ENCODE measurements at places on chromosomes 4 and X.

DNA sequence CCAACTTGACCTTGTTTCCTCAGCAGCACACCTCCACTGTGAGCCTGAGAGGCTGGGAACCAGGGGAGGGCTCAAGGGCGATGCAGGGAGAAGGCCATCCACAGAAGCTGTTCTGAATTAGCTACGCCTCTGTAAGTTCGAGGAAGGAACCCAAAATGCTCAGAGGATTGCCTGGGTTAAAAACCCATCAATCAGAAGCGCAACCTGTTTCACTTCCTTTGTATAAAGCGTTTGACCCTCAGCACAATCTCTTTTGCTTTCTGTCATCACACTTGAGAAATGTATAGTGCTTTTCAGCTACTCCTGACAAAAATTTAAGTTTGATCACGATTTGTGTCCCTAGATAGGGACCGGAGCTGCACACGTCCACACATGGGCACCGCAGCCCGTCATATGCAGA, 48.0 kb upstream of the MAP3K15 start:
- no peak for ATAC-seq

DNA sequence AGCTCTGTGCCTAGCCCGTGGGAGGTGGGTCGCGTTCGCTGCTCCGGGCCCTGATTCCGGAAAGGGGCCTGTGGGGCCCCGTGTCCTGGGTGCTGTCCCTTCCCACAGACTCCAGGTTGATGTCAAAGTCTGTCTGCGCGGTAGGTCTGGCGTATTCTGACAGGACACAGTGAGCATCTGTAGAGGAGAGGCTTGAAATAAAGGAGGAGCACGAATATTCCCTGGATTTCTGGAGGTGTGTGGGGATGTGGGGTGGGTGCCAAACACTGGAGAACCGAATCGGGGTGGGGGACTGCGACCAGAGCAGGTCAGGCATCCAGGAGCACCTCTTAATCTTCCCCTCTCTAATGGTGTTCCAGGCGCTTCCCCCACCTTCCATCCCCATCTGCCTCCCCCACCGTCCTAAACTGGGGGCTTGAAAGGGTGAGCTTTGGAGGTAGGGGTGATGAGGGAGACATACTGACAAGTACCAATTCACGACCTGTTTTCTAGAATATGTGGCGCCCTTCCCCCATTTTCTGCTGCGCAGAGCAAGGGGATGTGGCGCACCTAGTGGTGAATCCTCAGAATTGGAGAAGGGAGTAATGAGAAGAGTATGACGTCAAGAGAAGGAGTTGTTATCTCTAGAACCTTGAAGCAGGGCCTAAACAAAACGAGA, 877 bp downstream of the GPRASP1 start:
- peak; percentile 69 for ATAC-seq

DNA sequence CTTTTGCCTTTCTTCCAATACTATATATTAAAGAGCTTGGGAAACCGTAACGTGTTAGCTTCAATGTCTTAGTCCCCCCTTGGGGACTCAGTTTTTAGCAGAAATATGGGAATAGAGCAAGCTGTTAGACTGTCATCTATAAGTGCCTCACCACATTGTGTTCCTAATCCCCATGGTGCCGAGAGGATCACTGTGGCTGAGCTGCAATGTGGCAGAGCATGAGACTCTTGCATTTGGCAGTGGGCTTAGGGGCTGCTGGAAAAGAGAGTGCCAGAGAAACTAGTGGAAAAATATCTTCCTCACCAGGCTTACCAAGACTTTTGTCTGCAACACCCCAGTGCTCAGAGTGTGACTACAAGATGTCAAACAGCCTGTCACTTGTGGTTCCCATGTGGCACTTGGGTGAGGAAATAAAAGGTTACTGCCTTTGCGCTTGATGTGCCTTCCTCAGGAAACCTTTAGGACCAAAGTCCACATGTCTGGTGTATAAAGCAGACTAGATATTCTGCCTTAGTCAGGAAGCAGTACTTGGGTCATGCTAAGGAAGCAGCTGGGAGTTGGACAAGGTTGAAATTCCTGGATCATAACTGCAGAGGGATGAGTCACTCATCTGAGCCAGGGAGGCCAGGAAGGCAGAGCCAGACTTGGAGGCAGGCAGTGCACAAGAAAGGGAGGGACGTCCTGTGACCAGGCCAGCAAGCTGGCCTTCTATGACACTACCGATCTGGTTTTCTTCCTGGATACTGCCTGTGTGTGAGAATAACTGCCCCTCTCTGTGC, 9.7 kb upstream of the MAGEA4 start:
- ATAC-seq = peak; percentile 90

GRCh38 chr4:114401483-114401882, 197.1 kb upstream of the UGT8 start:
- ATAC-seq = no peak

GRCh38 chr4:155667568-155668511, 1.2 kb downstream of the GUCY1A1 start:
- ATAC-seq = peak; percentile 78

- no peak for ATAC-seq
Observed at GRCh38 chr4:57318703-57319102, 208.5 kb upstream of the IGFBP7 start.

- no peak for ATAC-seq
Observed at GRCh38 chrX:17023661-17024060, 77.2 kb downstream of the REPS2 start.

DNA sequence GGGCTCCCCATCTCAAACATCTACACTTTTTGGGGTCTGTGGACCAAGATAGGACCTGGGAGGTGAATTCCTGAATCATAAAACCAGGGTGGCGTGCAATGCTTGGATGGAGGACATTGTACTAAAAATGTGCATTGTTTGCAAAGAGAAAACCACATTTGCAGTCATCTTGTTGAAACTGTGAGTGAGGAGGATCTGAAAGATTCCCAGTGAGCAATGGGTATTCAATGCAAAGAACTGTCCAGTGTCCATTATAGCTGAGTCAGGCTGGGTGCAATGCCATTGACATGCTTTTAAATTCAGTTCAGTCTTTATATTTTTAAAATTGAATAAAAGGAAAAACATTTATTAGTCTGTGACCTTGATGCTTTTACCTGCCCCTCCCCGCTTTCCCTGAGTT, 215.7 kb downstream of the STK32B start:
- no peak for ATAC-seq

- ATAC-seq = no peak
Observed at GRCh38 chr4:5371415-5372190, 320.3 kb downstream of the STK32B start.

DNA sequence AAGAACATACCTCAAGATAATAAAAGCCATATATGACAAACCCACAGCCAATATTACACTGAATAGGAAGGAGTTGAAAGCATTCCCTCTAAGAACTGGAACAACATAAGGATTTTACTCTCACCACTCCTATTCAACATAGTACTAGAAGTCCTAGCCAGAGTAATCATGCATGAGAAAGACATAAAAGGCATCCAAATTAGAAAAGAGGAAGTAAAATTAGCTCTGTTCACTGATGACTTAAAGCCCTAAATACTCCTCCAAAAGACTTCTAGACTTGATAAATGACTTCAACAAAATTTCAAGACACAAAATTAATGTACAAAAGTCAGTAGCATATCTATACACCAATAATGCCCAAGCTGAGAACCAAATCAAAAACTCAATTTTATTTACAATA, 235.7 kb downstream of the NKX6-1 start:
- ATAC-seq = no peak

DNA sequence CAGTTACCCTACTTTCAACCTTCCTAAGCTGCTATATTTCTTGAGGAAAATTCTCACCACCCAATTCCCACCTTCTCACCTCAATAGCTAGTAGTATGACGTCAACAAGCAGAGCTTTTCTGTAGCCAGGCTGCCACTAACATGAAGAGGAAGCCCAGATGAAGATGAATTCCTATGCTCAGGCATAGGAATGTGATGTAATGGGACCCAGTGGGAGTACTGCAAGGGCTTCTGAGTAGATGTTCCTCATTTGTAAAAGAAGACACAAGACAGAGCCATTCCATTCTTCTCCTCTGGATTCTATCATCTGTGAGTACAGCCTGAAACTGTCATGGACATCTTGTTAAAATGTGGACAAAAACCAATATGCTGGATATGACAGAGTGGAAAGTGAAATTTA, 81.6 kb upstream of the KLF3 start:
- no peak for ATAC-seq

- ATAC-seq = no peak
Observed at GRCh38 chr4:40204507-40205258, 7.9 kb downstream of the RHOH start.

DNA sequence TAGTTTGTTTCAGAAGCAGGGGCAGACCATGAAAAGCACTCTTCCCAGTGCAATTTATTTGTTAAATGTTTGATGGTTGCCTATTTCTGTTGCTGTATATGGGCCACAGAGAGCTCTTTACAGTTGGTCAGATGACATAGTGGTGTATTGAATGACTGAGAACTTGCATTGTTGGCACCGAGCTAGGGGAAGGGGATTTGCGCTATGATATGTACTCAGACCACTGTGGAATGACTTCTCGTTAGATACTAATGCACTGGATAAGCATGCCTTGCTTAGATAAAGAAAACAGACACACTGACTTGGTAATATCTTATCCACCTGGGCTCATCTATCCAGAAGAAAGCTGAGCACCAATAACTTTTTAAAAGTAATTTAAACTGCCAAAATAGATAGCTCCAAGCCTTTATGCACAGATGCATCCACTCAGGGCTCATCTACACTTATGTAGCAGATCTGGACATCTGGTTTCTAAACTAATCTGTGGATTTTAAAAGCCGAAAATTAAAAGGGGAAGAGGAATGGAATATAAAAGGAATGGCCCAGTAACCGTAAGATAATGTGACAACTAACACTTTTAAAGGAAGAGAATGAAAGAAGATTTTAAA, 132.7 kb downstream of the GATB start:
- no peak for ATAC-seq

DNA sequence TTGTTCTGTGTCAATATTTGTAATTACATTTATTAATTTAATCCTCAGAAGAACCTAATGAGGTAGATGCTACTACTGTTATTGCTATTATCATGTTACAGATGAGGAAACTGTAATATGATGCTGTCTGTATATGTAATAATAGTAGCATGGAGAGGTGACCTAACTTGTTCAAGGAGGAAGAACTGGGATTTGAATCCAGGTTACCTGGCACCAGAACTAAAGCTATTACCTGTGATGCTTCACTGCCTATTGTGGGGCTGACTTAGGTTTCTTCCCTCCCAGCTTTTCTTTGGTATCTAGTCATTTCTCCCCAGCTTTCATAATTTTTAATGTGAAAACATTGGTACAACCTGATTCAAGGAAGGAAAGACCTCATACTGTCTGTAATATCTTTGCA, 43.6 kb downstream of the RAPGEF2 start:
- no peak for ATAC-seq

GRCh38 chr4:164615964-164616363, 138.0 kb upstream of the SMIM31 start:
- ATAC-seq = no peak

DNA sequence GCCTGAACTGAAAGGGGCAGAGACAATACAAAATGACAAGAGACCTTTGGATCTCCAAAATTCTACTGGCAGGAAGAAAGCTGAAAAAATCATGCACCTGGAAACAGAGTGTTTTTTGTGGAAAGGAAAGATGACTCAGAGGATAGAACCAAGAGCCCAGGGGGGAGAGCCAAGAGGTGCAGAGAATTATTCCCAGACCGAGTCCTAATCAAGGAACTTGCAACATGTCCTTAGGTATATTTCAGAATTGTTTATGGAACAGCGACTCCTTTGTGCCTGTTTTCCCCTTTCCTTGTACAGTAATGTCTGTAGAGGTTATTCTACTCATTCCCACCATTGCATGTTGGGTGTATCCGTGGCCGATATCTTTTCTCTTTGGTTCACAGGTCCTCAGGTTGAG, 71.7 kb downstream of the YIPF6 start:
- ATAC-seq = no peak

- ATAC-seq = no peak
Observed at GRCh38 chrX:110003167-110004156, 548 bp downstream of the TMEM164 start.

- no peak for ATAC-seq
Observed at GRCh38 chrX:1009771-1010170, 202.7 kb downstream of the CRLF2 start.

DNA sequence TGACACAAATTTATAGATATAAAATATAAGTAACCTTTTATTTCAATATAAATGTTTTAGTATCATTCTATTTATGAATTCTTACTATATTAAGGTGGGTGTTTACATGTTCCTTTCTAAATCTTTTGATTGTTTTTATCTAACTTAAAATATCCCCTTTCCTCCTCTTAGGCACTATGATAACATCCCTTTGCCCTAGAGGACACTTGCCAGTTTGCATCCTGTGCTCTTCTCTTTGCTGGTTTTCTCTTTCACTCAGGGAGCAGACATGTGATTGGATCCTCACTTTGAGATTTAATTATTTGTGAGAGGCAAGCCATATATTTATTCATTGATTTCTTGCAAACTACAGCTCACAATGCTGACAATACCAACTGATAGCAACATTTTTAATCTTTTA, 16.2 kb downstream of the LRIT3 start:
- no peak for ATAC-seq

DNA sequence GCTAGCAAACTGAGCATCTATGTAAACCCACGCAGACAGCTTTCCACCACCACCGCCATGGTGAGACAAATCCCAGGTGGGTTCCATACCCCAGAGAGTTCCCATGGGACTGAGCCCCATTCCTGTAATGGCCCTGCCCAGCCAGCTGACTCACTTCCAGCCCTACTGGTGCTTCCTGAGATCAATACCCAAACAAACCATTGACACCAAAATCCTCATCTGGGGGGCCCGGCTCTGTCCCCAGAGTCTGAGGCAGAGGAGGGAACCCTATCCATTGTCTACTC, 30.1 kb upstream of the JAKMIP1 start:
- no peak for ATAC-seq

GRCh38 chr4:60992037-60992436, 208.1 kb upstream of the ADGRL3 start:
- no peak for ATAC-seq

DNA sequence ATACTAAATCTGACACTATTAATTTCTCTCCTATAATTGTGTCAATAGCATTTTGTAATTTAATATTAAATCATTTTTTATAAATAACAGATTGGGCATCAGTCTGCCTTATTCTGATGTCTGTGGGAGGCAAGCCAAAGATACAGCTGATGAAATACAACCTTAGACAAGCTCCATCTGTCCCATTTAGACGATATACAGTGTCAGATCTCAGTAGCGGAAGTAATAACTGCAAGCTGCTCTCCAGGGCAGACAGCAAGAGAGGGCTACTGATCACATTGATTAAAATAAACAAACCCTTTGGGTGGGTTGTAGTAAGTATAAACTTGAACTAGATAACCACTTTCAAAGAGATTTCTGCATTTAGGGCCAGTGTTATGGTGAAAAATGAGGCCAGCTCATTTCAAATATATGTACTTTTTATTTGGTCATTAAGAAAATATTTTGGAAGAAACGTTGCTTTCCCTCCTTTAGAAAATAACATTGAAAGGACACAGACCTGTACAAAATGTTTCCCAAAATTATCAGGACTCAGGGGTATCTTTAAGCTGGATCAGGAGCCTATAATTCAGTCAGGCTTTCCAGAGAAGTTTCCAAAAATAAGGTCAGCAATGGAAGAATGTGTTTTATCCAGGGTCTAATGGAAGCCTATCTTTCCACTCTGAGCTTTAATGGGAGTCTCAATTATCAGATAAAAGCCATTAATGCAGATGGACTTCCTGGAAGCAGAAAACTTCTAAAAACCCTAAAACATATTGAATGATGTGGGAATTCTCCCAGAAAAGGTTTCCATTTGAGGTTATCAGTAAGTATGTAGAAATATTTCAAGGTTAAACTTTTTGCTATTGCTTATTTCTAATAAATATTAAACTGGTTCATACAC, 1028.8 kb upstream of the IGFBP7 start:
- no peak for ATAC-seq

- ATAC-seq = no peak
Observed at GRCh38 chrX:132876523-132877338, 81.7 kb downstream of the HS6ST2 start.

All from gastroesophageal sphincter (tissue), 4 donors.